Neural crest cell (in vitro differentiated cells): ENCODE measurements at places on chromosomes 16 and 17.

- peaks cover 12% of the 10 kb centered on the region for H3K36me3 ChIP-seq
- DNase-seq = no peak
- H3K27me3 ChIP-seq = no peaks in the 10 kb centered on the region
Observed at GRCh38 chr17:28554565-28554964, 2.1 kb upstream of the UNC119 start.

- H3K4me3 ChIP-seq = no peak overlapping the region
- H3K27ac ChIP-seq = peak overlapping the region; percentile 30
- DNase-seq = no peak
- H3K4me1 ChIP-seq = peaks cover 18% of the 10 kb centered on the region
Observed at GRCh38 chr17:51006601-51007000, 114.1 kb downstream of the SPAG9 start.

DNA sequence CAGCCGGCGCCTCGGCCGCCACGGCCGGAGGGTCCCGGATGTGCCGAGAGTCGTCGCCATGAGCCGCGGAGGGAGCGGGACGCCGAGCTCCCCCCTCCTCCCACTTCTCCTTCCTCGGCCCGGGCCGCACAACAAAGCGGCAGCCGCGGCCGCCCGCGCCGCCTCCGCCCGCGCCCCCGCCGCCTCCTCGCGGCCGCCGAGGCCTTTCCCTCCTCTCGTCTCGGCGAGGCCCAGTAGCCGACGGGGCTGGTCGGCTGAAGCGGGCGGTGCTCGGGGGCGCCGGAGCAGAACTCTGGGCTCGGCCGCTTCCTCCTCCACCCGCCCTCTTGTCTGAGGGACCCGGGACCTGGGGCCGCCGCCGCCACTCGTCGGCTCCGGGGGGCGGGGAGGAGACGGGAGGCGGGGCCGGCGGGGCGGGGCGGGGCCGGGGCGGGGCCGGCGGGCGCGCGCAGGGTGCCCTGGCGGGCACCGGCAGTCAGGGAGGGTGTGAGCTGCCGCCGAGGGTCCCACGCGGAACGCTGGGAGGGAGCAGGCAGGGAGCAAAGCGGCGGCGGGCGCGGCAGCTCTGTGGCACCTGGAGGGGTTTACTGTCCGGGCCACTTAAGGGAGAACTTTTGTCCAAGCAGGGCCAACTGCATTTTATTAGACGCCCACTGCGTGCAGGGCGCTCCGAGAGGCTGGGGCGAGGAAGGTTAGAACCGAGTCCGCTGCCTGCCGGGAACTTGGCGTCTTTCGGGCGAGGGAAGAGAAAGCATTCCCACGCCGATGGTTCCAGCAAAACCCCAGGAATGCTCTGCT is at the start of gene SMURF2:
Gene SMURF2 (minus strand): TSS at position 332 of the 798 bp plus-strand sequence. CDS start 427 bp downstream, outside the sequence.
- H3K36me3 ChIP-seq = no peaks in the 10 kb centered on the region
- H3K27ac ChIP-seq = peak within 1 kb of the TSS; percentile 98
- peaks cover 29% of the 10 kb centered on the region for H3K4me1 ChIP-seq
- peak; percentile 69 for DNase-seq
- H3K27me3 ChIP-seq = peaks cover 7% of the 10 kb centered on the region

DNA sequence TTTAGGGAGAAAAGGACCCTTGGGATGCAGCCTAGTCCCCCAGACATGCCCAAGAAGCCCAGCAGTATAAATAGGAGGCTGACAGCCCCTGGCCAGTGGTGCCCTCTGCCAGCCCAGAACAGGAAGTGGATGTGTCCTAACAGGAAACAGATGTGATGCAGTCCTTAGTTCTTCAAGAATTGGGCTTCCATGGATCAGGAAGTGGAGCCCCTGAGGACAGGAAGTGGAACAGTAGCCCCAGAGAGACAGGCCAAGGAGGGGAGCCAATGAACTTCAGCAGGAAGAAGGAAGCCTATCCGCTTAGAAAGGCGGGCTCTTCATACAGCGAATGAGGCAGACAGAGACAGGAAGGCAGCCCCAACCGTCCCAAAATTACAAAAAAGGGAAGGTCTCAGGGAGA is 7.2 kb downstream of the CTF1 start:
- H3K27me3 ChIP-seq = no peaks in the 10 kb centered on the region
- no peaks in the 10 kb centered on the region for H3K36me3 ChIP-seq
- H3K27ac ChIP-seq = peak overlapping the region; percentile 23
- DNase-seq = no peak
- no peak overlapping the region for H3K4me3 ChIP-seq

GRCh38 chr16:31184888-31185287 is 4.9 kb downstream of the FUS start:
- peaks cover 50% of the 10 kb centered on the region for H3K27me3 ChIP-seq
- peaks cover 65% of the 10 kb centered on the region for H3K4me1 ChIP-seq
- peaks cover 80% of the 10 kb centered on the region for H3K36me3 ChIP-seq
- no peak for DNase-seq

GRCh38 chr17:50139950-50140885 is 10.3 kb upstream of the SAMD14 start:
- H3K4me3 ChIP-seq = peak overlapping the region; percentile 79
- peaks cover 14% of the 10 kb centered on the region for H3K4me1 ChIP-seq
- peak; percentile 78 for DNase-seq
- peaks cover 28% of the 10 kb centered on the region for H3K36me3 ChIP-seq

- no peak overlapping the region for H3K4me3 ChIP-seq
- DNase-seq = peak; percentile 12
- H3K4me1 ChIP-seq = peaks cover 6% of the 10 kb centered on the region
- H3K36me3 ChIP-seq = no peaks in the 10 kb centered on the region
Observed at GRCh38 chr17:71472809-71473789, 647.7 kb upstream of the SOX9 start.

DNA sequence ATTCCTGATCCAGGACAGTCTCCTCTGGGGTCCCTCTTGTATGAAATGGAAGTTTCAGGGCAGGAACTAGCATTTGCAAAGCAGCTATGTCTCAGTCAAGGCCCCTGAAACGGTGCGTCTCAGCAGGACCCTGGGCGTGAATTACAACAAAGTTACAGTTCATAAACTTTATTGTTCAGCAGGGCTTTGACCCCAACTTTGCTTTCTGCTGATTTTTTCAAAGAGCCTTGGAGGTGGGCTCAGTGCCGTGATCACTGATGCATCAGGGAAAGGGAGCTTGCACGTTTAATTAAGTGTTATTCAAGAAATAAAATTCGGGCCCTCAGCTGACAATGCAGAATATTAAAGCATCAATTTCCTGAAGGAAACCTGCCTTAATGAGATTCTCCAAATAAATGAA is 260.1 kb upstream of the C16orf82 start:
- no peak for DNase-seq
- no peaks in the 10 kb centered on the region for H3K4me1 ChIP-seq
- peaks cover 18% of the 10 kb centered on the region for H3K27me3 ChIP-seq
- H3K36me3 ChIP-seq = no peaks in the 10 kb centered on the region
- H3K4me3 ChIP-seq = no peak overlapping the region

GRCh38 chr17:76238847-76239537 is 1.3 kb downstream of the RNF157 start:
- H3K27ac ChIP-seq = no peak overlapping the region
- peaks cover 28% of the 10 kb centered on the region for H3K4me1 ChIP-seq
- no peaks in the 10 kb centered on the region for H3K27me3 ChIP-seq
- H3K36me3 ChIP-seq = no peaks in the 10 kb centered on the region
- DNase-seq = no peak
